ENCODE measurements at places on chromosomes 1 and 21.
A peak's percentile ranks its signal among the peaks of the same experiment; 100 is the strongest.

DNA sequence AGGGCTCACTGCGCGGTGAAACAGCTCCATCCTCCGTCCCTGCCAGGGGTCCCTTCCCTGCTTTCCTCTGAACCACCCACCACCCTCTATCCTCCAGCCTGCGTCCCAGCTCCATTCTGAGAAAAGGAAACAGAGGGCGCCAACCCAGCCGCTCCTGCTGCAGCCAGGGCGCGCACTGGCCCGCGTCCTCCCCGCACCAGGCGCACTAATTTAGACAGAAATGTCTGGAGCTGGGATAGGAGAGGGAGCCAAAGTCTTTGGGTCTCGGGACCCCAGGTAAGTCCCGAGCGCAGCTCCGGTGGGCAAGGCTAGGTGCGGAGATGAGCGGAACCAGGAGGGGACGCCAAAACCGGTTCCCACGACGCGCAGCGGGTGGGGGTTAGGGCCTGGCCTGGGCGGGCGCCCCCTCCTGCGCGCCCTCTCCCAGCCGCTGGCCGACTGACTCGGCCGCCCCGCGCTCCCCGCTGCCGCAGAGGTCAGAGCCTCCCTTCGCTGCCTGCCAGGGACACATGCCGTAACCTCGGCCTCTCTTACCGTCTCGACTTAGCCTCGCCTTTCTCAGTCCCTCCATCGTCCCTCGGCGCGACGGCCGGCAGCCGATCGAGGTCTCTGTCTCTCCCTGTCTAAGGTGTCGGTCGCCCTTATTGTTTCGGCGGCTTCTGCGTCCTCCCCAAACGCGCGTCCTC is 2.0 kb downstream of the CAMK2N1 start:
- DNase-seq, result peak; percentile 32

DNA sequence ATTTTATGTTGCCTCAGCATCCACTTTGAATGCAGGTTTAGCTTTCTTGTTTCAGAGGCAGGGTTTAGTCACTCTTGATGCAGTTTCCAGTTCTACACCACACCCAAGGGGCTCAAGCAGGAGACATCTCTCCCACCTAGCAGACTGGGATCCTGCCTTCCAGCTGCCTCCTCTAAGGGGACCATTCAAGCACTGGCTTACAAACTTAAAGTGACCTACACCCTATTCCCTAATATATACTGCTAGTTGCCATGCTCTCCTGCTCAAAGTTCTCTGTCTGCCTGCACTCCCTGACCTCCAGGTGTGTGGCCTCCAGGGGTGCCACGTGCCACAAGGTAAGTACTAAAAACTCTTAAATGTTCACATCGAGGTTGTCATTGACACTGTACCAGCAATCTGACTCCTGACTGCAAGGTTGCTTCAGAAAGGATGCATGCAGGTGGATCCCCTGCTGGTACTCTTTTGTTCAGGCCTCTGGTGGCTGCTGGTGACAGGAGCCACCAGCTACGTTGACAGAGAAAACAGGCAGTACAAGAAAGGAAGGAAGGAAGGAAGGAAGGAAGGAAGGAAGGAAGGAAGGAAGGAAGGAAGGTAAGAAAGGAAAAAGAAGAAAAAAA is 185.9 kb downstream of the COQ8A start:
- no peak for DNase-seq

DNA sequence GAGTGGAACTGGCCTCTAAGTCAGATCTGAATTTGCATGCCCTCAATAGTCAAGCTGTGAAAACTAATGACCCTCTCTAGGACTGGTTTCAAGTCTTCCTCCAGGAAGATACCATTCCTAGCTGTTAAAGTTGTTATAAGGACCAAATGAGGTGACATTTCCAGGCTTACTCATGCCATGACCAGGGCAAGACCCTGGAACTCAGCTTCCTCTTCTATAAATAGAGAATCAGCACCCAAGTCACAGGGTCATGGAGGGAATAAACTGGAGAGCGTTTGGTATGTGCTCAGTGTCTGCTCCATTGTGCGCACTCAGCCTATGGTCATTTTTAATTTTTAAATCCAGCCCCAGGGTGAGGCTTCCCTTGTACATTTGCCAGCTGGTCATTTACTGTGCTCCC is 2.5 kb downstream of the S100A9 start:
- no peak for DNase-seq

GRCh38 chr1:219659005-219659600 is 46.2 kb upstream of the ZC3H11B start:
- DNase-seq, result no peak

GRCh38 chr1:54488779-54489626 is 59.0 kb upstream of the ACOT11 start:
- DNase-seq, result peak; percentile 68

DNA sequence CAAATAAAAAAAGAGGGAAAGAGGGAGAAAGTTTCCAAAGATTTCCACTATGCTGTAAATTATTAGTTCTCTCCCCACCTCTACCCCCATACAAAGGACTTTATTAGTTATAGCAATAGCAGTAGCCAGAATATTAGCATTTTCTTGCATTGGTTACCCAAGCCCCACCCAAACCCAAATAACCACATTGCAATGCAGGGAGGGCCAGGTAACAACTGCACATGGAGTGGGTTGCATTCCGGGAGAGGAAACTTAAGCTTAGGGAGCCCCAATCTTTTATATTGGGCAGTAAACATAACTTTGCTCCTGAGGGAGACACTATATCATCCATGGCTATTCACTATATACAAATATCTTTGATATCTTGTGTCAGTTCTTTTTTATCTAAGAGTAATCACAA is 6.0 kb downstream of the ADIPOR1 start:
- no peak for DNase-seq

GRCh38 chr1:116321766-116322175 is 51.3 kb upstream of the ATP1A1 start:
- DNase-seq, result no peak

DNA sequence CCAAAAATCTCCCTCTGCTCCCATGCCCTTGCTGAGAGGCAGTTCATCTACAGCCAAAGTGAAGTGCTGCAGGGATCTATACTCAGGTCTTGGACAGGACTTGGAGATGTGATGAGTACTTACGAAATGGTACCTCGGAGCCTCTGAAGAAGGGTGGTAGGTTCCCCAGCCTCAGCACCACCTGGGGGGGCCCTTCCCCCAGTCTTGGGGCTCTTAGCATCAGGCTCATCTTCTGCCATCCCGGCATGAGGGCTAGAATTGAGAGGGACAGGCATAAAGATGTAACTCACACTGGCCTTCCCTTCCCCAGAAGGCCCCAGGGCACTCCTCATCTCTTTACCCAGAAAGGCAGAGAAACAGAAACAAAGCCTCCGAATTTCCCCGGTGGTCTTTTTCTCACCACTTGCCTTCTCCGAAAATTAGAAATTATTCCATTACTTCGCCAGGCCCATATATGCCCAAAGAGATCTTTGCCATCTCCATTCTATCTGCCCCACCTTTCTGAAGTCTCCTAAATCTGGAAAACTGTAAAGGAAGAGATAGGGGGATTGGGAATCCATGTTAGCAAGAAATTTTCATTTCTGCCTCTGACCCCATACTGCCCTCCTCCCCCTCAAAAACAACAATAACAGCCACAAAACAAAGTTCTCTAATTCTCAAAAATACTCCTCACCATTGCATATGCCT is 827 bp downstream of the RFX5 start:
- DNase-seq, result no peak

GRCh38 chr1:85494904-85495266 is 29.9 kb upstream of the DDAH1 start:
- DNase-seq, result peak; percentile 20

DNA sequence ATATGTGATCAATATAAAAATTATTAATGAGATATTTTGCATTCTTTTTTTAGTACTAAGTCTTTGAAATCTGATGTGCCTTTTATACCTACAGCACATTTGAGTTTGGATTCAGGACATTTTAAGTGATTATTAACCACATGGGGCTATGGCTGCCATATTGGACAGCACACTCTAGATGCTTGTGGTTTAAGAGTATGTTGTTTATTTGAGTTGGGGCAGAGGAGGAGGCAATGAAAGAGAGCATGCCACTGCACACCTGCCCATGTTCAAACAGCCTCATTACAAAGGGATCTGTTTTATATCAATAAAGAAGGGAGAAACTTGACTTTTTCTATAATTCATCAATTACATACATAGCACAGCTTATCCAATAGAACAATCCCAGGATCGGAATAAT is 99.4 kb upstream of the EDEM3 start:
- no peak for DNase-seq

GRCh38 chr1:66401244-66401643 is 132.7 kb upstream of the SGIP1 start:
- DNase-seq, result no peak

GRCh38 chr1:181090641-181091126 is 2.2 kb downstream of the IER5 start:
- DNase-seq, result peak; percentile 45

GRCh38 chr21:44932408-44933181 is 7.2 kb upstream of the SLX9 start:
- DNase-seq, result peak; percentile 51

DNA sequence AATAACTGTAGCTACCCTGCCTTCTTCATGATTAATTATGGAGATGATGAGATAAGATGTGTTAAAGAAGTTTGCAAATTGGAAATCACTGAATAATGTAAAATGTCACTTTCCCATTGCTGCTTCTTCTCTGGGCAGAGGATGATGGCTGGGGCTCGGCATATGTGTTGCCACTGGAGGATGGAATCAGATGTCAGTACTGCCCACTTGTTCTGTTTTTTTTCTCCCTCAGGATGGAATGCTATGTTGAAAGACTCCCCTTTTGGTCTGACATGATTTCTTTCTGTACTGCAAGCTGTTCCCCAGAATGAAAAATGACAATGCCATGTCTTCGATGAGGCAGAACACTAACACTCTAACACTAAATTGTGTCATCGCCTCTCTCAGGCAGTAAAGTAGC is 373.9 kb upstream of the SPAG17 start:
- DNase-seq, result no peak

- no peak for DNase-seq
Observed at GRCh38 chr1:154104433-154105082, 50.3 kb downstream of the NUP210L start.

DNA sequence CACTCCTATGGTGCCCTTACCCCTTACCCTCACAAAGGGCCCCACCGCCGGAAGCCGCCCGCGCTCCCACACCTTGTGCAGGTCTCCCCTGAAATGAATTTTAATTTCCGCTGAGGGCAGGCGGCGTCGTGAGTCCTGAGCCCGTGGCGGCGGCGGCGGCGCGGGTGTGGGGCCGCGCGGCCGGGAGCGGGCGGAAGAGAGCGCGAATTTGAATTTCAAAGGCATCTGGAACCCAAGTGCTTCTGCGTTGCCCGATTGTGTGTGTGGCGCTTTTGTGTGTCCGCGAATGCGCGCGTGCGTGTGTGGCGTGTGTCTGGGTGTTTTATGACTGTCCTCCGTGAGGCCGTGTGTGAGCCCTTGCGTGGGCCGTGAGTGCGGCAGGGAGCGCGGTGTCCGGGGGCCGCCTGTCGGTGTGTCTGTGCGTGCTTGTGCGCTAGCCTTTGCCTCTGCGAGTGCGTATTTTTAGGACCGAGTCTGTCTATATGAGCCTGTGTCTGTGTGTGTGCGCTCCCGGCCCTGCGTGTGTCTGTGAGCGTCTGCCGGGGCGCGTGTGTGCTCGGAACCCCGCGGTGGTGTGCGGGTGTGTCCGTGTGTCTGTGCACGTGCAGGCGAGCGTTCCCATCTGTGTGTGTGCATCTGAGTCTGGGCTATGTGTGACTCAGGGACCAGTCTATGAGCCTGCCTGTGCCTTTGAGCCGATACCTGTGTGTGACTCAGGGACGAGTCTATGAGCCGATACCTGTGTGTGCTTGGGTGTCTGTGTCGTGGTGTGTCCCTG is 7.9 kb upstream of the ADGRB2 start:
- DNase-seq, result no peak

GRCh38 chr1:39086865-39087409 is 60.8 kb downstream of the NDUFS5 start:
- peak; percentile 62 for DNase-seq

DNA sequence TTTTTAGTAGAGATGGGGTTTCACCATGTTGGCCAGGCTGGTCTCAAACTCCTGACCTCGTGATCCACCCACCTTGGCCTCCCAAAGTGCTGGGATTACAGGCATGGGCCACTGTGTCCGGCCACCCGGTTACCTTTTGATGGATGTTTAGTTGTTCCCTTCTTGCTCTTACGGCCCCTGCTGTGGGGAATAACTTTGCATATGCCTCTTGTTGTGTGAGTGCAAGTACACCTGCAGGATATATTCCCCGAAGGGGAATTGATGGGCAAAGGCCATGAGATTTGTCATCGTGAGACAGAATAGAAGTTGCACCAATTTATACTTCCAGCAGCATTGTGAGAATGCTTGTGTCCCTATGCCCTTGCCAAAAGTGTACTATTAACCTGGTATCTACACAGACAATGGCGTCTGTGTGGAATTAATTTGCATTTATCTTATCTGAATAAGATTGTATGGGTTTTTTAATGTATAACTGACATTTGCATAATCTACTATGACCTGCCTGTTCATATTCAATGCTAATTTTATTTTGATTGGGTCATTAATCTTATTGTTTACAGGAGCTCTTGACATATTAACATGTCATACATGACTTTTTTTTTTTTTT is 8.1 kb downstream of the IL6R start:
- DNase-seq, result no peak

DNA sequence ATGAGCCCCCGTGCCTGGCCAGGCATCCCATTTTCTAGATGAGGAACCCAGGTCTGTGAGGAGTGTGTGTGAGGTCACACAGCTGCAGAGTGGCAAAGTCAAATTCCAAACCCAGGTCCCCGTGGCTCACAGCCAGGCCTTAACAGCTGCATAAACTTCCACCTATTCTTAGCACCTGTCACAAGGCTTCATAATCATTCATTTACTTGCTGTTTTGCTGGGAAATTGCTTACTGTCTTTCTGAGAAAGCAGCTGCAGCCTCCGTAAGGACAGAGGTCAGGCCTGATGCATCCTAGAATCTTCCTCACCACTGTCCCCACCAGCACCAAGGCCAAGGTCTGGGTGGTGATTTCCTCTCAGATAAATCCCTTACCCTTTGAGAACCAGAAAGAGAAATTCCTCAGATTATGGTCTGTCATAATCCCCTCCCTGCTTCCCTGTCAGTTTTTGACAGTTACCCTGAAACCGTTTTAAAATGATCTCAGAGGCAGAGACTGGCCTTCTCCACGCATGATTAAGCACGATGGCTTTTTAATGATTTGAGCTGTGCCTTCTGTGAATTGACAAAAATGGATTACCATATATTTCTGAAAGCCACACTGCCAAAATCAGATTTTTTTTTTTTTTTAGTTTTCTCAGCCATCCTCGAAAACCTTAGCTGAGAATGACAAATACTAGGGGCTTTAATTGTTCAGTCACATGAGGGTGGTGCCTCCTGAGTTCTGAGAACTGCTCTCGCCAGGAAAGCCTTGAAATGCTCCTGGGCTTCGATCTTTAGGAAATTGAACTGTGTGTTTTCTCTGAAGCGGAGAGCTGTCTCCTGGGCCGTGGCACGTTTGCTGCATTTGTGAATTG is 70.0 kb upstream of the SELENON start:
- peak; percentile 8 for DNase-seq

GRCh38 chr1:193785850-193786420 is 599.5 kb upstream of the B3GALT2 start:
- DNase-seq, result no peak

Measured in lung microvascular endothelial cell (primary cell).